ENCODE measurements at places on chromosomes 16 and 17. TPM values are rescaled to one million over a fixed set of nuclear protein-coding genes. Genes with fewer than 3 reads are reported as not detected.

DNA sequence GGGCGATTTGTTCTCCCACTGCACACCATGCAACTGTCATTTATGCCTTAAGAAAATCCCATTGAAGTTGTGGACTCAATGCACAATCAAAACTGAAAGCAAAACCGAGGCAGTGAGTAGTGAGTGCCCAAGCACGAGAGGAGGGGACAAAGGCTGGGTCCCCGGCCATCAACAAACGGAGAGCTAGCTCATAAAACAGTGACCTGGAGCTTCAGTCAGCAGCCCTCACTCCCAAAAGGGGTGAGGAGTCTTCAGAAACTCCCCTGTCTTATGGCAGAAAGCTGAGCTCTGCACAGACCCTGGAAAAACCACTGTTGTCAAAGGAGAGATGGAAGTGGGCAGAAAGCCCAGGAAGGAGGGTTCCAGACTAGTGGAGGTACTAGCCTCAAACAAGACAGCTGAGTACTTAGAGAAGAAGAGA is 96.9 kb downstream of the ADCY9 start:
- DNase-seq: no peak

DNA sequence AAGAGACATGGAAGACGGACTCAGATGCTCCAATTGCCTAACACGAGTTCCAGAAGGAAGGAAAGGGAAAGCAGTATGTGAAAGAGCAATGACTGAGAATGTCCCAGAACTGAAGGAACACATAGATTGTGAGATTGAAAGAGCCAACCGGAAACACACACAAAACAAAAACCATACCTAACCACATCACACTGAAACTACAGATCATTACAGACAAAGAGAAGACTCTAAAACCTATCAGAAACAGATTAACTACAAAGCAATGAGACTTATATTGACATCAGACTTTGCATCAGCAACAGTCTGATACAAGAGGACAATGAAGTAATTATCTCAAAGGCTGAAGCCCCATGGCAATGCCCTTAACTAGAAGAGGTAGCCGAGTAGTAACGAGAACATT is 45.6 kb upstream of the CLEC18B start:
- no peak for DNase-seq

DNA sequence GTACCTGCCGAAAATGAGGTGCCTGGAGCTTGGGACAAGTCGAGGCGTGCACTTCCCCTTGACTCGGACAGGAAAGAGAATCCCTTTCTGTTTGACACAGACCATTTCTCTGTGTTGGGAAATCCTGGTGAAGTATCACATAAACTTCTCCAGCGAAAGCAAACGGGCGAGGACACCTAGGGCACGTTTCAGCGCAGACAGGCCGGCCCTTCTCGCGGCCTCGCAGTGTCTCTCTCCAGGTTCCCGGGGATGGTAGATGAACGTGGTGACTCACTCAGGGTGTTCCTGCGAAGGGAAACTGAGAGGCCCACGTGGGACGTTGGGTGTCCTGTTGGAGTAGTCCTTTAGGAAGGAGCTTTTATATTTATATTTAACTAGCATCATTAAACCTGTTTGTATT is 36.3 kb upstream of the ZNF750 start:
- no peak for DNase-seq

GRCh38 chr16:31083081-31083480 is 5.7 kb downstream of the PRSS53 start:
- no peak for DNase-seq

GRCh38 chr16:48972236-48972635 is 309.4 kb downstream of the CBLN1 start:
- no peak for DNase-seq

- no peak for DNase-seq
Observed at GRCh38 chr17:78343543-78344201, 16.2 kb downstream of the SOCS3 start.

DNA sequence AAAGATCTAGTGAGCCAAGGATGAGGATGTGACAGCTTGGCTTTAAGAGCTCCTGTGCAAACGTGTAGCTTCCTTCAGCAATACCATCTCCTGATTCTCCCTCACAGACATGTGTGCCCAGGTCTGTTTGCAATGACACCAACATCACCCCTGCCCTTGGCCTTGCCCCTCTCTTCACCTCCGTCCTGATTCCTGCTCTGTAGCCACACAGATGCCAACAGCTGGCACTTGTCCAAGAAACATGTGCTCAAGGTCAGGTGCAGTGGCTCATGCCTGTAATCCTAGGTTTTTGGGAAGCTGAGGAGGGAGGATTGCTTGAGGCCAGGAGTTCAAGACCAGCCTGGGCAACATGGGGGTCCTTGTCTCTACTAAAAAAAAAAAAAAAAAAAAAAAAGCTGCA is 103.8 kb upstream of the CRHR1 start:
- DNase-seq: no peak

Gene PYDC1
- polyA plus RNA-seq: not detected

Gene SLC2A4
- 0.15 TPM for polyA plus RNA-seq

Gene CCL1
- polyA plus RNA-seq: not detected

Gene PRSS8
- not detected for polyA plus RNA-seq

Gene TOB1
- 20.3 TPM for polyA plus RNA-seq

Gene NACA2
- 0.56 TPM for polyA plus RNA-seq

Gene CTRL
- polyA plus RNA-seq: 0.14 TPM

Gene ITGA2B
- polyA plus RNA-seq: 0.31 TPM

Gene GP1BA
- polyA plus RNA-seq: not detected

Gene CASKIN1
- 0.02 TPM for polyA plus RNA-seq

Gene TRPV3
- polyA plus RNA-seq: 0.46 TPM

Gene NPIPB2
- polyA plus RNA-seq: 5.2 TPM

Gene TMEM100
- 0.67 TPM for polyA plus RNA-seq

Gene TP53TG3
- polyA plus RNA-seq: not detected
